Right ventricle myocardium superior (tissue), 1 donor: ENCODE measurements at places on chromosomes 12 and 14. TPM values are rescaled to one million over a fixed set of nuclear protein-coding genes. Genes with fewer than 3 reads are reported as not detected.

DNA sequence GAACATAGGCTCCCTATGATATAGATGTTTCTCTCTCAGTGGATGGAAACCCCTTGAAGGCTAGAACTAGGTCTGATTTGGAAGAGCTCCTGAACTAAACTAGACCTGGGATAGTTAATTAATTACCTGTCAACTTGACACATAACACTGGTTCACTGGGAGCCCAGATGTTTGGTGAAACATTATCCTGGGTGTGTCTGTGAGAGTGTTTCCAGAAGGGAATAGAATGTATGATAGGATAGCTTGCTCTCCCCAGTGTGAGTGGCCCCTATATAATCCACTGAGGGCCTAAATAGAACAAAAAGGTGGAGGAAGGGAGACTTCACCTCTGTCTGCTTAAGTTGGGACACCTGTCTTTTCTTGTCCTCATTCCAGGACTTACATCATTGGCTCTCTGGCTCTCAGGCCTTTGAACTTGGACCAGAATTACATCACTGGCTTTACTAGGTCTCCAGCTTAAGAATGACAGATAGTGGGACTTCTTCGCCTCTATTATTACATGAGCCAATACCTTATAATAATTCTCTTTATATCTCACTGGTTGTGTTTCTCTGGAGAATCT lies 194.1 kb downstream of the KTN1 start:
- DNase-seq, result no peak

DNA sequence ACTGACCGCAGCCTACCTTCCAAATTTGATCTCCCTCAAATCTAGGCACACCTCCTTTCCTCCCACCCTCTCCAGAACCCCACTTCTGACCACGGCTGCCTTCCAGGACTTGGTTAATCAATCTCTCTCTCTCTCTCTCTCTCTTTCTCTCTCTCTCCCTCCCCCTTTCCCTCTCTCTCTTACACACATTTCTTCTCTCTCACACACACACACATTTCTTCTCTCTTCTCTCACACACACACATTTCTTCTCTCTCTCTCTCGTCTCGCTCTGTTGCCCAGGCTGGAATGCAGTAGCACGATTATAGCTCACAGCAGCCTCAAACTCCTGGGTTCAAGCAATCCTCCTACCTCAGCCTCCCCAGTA lies 521 bp upstream of the GMFB start:
- DNase-seq, result no peak

DNA sequence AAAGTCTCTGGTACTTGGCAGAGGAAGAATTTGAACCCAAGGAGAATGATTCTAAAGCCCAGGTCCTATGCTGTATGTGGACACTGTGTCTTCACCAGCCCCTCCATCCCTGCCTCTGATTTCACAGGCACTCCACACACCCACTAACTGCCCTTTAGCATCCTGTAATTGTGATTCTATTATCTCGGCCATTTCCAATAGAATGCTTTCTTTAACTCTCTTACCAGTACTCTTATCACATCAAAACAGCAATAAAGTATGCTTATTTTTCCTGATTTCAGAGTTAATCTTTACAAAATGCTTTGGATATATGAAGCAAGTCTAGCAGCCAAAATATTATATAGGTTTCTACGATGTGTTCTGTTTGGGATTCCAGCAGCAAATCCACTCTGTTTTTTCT lies 37.9 kb upstream of the BTG1 start:
- no peak for DNase-seq

DNA sequence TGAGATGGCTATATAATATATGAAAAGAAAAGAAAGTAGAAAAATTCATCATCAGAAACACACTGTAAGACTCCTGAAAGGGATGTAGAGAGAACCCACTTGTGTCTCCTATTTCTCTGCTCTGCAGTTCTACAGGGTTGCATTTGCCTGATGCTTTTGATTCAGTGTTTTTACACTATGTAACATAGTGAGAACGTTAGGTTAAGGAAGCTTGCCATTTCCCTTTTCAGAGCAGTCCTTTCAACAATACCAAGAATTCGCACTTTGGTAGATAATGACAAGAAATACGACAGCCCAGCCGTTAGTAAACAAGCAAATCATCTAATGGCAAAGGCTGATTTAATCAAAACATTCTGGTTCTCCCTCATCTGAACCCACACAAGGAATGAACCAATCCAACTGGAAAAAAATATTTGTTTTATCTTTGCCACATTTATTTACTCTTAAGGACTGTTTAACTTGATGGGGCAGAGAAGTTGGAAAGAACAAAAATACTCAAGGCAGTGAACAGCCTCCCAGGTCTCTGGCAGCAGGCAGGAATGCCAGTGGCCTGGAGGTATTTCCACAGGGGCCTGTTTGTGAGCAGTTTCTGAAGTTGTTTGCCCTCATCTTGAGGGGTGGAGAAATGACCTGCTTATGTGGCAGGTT lies 30.8 kb upstream of the SOCS2 start:
- no peak for DNase-seq

DNA sequence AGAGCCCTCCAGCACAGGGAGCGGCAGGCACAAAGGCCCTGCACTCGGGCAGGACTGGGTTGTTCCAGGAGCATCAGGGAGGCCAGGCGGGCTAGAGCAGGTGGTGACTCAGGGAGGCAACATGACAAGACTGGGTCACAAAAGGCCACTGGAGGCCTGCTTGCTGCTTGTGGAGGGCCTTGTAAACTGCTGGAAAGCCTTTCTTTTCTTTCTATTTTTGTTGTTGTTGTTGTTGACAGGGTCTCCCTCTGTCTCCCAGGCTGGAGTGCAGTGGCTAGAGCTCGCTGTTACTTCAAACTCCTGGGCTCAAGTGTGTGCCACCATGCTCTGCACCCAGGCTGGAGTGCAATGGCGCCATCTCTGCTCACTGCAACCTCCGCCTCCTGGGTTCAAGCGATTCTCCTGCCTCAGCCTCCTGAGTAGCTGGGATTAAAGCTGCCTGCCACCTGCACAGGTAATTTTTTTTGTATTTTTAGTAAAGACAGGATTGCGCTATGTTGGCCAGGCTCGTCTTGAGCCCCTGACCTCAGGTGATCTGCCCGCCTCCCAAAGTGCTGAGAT lies 11.8 kb upstream of the RCOR1 start:
- DNase-seq, result no peak

- no peak for DNase-seq
These were observed 12.4 kb downstream of the MTRFR start for GRCh38 chr12:123245678-123246077.

GRCh38 chr12:24173067-24173466 lies 223.6 kb upstream of the SOX5 start:
- no peak for DNase-seq

GRCh38 chr12:40622246-40622838 lies 69.9 kb upstream of the CNTN1 start:
- DNase-seq, result no peak

- no peak for DNase-seq
These were observed 10.3 kb upstream of the FLVCR2 start for GRCh38 chr14:75568140-75568539.

DNA sequence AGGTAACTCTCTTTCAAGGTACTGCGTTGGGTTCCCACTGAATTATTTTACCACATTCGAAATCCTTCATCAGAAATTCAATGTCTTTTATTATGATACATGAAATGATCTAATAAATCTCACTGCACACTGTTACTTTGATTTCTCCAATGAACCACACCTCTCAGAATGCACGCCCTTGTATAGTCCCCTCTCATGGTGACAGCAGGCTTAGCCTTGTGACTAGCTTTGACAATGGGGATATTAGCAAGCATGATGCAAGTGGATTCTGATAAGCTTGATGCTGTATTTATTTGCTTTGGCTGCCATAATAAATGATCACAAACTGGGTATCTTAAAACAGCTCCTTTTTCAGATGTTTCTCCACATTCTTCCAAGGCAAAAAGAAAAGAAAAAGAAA lies 100.4 kb upstream of the ETV6 start:
- DNase-seq, result no peak

DNA sequence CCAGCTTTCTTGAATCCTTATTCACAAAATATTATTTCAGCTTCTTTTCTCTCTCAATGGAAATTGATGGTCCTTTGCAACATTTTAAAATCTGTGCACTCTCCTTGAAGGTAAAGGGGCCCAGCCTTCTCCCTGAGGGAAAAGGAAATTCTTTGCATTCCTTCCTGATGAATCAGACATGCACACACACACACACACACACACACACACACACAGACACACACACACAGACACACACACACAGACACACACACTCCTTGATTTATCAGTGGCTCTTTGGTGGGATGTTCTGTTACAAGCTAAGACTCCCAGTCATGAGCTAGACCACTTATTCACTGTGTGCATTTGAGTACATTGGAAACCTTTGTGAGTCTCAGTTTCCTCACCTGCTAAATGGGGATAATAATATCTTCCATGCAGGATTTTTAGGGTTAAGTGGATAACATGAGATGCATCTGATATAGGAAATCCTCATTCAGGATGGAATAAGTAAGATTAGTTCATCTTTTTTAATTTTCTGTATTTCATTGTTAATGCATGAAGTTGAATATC lies 45.1 kb upstream of the HMGA2 start:
- no peak for DNase-seq

DNA sequence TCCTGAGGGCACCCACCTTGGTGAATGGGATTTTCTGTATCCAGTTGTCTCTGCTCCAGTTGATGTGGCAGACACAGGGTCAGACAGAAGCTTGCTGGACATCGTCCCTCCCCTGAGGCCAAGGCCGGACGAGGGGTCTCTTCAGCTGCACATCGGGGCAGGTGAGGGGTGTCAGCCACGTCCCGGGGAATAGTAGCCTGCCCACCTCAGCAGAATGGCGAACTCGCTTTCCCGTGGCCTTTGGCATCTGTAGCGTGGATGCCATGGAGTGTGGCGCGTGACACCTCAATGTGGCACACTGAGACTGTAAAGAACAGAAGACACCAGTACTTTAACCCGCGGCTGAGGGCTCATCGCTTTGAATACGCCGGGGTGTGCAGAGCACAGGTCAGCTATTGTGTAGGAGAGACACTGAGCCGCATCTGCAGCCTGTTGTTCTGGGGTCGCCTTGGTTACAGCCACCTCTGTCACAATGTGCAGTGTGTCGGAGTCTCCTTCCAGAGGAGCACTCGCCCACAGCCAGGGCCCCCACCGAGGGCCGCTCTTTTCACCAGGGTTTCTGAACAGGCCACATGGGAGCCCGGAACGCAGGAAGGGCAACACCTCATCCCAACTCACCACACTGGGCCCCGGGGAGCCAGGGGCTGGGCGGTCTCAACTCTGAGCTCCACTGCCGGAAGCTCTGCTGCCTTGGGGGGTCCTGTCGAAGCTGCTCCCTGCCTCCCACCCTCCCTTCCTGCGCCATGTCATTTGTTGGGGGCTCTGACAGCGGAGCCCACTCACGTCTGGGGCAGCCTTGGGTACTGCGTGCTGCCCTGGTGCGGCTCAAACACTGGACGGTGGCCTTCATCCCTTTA lies 77.0 kb downstream of the ADGRD1 start:
- DNase-seq, result no peak

DNA sequence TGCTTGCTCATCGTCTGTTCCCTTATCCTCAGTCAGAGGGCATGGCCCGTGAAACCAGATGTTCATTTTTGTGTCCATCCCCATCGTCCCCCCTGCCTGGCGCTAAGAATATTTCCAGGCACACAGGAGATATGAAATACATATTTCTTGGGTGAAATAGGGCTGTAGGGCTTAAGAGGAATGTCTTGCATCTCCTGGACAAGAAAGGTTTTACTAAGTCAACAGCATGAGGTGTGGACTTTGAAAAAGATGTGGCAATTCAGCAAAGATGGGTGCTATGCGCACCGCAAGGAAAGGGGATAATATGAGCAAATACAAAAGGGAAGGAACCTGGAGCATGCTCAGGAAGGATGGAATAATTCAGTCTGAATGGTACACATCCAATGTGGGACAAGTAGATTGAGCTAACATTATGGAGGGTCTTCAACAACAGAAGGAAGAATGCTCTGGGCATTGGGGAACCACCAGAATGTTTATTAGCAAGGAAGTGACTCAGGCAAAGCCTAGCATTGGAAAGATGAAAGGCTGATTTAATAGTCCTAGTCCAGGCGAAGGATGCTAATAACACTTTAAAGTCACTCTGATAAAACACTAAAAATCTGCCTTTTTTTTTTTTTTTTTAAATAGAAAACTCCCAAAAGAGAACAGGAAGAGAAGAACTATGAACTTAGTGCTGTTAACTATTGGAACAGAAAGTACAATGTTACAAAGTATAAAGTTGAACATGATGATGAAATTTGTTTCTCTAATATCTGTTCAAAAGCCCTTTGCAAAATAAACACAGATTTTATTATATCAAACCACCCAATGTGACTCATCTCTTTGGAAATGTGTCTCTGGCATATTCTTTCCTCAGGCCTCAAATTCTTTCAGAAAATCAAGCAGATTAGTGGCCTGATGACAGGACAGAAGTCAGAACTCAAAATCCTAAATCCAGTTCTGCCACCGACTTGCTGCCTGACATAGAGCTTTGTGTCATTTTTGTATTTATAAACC lies 449.5 kb downstream of the BCAT1 start:
- no peak for DNase-seq

DNA sequence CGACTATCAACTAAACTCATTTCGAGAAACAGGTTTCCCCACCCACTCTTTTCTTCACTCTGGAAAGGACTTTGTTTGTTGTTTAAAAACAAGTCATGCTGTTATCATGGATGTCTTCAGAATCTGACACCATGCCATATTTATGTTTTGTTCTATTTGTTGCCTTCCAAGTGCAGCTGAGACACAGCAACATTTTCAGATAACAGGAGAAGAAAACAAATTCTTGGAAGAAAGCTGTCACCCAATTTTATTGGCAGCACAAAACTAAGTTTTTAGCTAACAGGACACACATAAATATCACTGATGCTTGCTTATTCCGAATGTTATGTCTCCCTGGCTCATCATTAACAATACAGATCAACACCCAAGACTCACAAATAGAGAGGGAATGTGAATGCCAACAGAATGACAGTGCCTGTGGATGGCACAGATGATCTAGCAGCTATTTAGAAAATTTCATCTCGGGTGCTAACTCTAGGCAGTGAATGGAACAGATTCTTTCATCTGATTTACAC lies 147.9 kb downstream of the RPS29 start:
- no peak for DNase-seq

- DNase-seq, result no peak
These were observed 2.1 kb upstream of the BLOC1S1 start for GRCh38 chr12:55713721-55714120.

- DNase-seq, result no peak
These were observed 1.6 kb downstream of the ATP6V1D start for GRCh38 chr14:67357969-67358354.

ISCA2 gene
- 38.3 TPM for total RNA-seq

TSPAN19 gene
- total RNA-seq, result 0.27 TPM

LALBA gene
- not detected for total RNA-seq

NKX2-1 gene
- total RNA-seq, result not detected

CLEC6A gene
- not detected for total RNA-seq

A2M gene
- 478 TPM for total RNA-seq

PYGL gene
- total RNA-seq, result 8.3 TPM

SAMD15 gene
- not detected for total RNA-seq

ADAM20 gene
- total RNA-seq, result 0.40 TPM

SERPINA10 gene
- not detected for total RNA-seq

KLRF1 gene
- 0.30 TPM for total RNA-seq

CMA1 gene
- 1.9 TPM for total RNA-seq

LMNTD1 gene
- not detected for total RNA-seq

GDF3 gene
- total RNA-seq, result not detected
